ENCODE measurements at places on chromosomes 5 and 9.

- no peak for DNase-seq
Observed at GRCh38 chr5:68465934-68466551, 250.5 kb downstream of the PIK3R1 start.

- no peak for DNase-seq
Observed at GRCh38 chr5:37355161-37355560, 15.7 kb downstream of the NUP155 start.

- no peak for DNase-seq
Observed at GRCh38 chr5:74639807-74640449, 600 bp downstream of the ENC1 start.

- DNase-seq: peak; percentile 74
Observed at GRCh38 chr9:95048225-95049087, 269.1 kb downstream of the FANCC start.

GRCh38 chr5:17154211-17154996 lies 63.0 kb upstream of the BASP1 start:
- DNase-seq: no peak

GRCh38 chr9:98521141-98521540 lies 187.6 kb downstream of the GABBR2 start:
- no peak for DNase-seq

Data from ascending aorta (tissue), 2 donors.